Right renal pelvis (tissue), 4 donors: ENCODE measurements at places on chromosomes 11 and 22.

GRCh38 chr22:46425016-46425415 lies 89.5 kb downstream of the TRMU start:
- no peak for DNase-seq

GRCh38 chr11:15937601-15938120 lies 418.7 kb downstream of the SOX6 start:
- DNase-seq = no peak

GRCh38 chr22:27298332-27298731 lies 503.2 kb downstream of the MN1 start:
- DNase-seq = no peak

DNA sequence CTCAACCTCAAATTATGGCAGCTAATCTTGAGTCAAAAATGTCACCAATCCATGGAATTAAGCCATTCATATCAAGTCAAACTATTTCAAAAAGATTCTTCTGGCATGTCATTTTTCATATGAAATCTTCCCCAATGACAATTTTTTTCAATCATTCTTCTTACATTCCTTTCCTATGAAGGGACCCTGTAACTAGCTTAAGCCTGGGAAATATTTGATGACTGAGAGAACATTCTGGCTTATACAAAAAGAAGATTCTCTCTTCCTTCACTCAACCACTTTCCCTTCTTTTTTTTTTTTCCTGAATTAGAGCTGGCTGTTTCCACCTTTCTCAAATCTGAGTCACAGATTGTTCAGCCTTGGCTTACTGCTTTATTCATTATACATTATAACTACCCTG lies 903.7 kb downstream of the FAM181B start:
- DNase-seq = no peak

GRCh38 chr22:46196278-46196677 lies 46.0 kb downstream of the PPARA start:
- no peak for DNase-seq

- no peak for DNase-seq
Measured at GRCh38 chr11:12051287-12051662, 42.8 kb upstream of the DKK3 start.

- DNase-seq = no peak
Measured at GRCh38 chr11:119750056-119750455, 21.1 kb upstream of the NECTIN1 start.

- DNase-seq = no peak
Measured at GRCh38 chr11:64803846-64804345, 882 bp upstream of the MAP4K2 start.

GRCh38 chr11:59901306-59901705 lies 22.7 kb downstream of the OOSP3 start:
- no peak for DNase-seq

DNA sequence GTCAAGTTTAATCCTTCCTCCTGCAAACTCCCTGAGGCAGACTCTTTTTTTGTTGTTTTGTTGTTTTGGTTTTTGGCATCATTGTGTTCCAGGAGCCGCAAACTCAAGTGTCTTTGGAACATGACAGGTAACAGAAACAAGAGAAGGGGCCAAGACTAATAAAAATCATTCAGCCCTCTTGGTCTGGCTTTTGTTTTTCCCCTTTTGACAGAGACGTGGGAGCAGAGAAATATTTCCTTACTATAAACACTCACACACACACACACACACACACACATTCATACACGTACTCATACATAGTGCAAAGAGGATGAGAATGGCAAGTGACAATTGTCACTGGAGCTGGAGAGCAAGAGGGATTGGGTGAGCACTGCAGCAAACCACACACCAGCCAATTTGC lies 10.4 kb upstream of the ASPHD2 start:
- no peak for DNase-seq

GRCh38 chr11:93543292-93543977 lies at the start of gene SMCO4:
TSS of gene SMCO4 (minus strand) at chr11:93543391. CDS start at chr11:93479189, 64,202 bp downstream.
- DNase-seq = peak; percentile 73

- DNase-seq = no peak
Measured at GRCh38 chr11:34270711-34271110, 87.1 kb downstream of the ABTB2 start.

DNA sequence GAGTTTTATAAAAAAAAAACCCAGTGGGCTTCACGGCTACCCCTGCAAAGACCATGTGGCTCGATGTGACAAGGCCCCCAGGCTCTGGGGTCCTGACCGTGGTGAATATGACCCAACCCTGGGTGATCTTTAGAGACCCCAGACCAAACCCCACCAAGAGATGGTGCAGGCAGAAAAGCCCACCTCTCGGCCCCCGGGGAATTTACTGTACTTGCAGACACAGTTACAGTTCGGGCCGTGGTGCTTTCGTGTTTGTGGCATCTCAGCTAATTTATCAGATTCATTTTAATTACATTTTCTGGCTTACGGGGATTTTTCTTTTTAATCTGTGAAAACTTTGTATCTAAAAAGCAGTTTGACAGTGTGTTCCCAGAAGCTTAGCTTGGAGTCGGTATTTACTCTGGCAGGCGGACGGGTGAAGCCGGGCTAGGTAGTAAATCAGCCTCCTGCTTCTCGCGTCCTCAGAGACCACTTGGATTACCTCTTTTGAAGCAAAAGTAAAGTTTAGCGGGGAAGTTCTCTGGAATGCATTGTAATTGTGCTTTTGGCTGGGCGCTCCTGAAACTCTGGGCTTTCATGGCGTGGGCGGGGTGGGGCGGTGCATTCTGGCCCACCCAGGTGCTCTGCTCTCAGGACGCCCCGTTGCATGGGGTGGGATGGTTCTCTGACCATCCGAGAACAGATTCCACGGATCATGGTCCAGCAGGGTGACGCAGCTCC lies 25.3 kb downstream of the ANO1 start:
- DNase-seq = no peak

GRCh38 chr22:47654922-47655491 lies 892.6 kb downstream of the TBC1D22A start:
- no peak for DNase-seq

DNA sequence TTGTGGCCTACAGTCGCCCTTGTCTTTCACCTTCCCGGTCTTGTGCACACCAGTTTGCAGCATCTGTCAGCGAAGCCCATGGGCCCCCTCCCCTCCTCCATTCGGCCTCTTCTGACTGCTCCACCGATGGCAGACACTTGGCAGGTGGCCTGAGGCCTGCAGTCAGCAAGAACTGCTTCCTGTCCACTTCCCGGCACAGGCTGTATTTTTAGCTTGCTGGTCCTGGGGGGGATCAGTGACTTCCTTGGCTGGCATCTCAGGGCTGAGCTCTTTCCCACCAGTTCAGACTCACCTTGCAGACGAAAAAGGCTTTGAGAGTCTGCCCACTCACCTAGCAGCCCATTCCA lies 106.4 kb downstream of the SYN3 start:
- DNase-seq = no peak

- DNase-seq = no peak
Measured at GRCh38 chr11:35247428-35247827, 108.5 kb downstream of the CD44 start.

- DNase-seq = no peak
Measured at GRCh38 chr11:47558695-47559094, 5.8 kb upstream of the CELF1 start.

DNA sequence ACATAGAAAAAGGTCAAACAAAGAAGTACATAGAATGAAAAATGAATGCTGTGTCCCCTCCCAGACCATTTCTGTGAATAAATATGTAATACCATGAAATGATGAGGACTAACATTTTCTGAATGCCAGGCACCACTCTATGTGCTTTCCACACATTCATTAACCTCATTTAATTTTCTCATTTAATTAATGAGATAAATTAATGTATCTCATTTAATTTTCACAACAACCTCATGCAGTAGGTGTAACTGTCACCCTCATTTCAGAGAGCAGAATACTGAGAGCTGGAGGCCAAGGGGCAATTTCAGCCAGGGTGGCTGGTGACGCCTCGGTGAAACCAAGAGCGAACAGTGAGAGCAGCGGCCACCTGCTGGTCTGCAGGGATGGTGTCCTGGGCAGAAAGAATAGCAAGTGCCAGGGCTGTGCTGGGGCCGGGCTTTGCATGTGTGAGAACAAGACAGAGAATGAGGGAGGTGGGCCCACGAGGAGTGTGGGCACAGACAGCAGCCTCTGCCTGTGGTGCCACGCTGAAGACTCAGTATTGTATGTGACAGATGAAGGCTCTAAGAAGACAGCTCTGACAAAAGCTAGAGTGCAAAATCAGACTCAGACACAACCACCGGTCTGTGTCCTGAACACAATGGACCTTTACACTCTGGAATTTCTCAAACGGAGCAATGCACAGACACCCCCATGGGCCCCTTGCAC lies 1.8 kb upstream of the SERPIND1 start:
- DNase-seq = no peak

- DNase-seq = no peak
Measured at GRCh38 chr11:75782540-75783263, 14.1 kb downstream of the DGAT2 start.

- no peak for DNase-seq
Measured at GRCh38 chr11:69064394-69064957, 15.7 kb downstream of the TPCN2 start.

DNA sequence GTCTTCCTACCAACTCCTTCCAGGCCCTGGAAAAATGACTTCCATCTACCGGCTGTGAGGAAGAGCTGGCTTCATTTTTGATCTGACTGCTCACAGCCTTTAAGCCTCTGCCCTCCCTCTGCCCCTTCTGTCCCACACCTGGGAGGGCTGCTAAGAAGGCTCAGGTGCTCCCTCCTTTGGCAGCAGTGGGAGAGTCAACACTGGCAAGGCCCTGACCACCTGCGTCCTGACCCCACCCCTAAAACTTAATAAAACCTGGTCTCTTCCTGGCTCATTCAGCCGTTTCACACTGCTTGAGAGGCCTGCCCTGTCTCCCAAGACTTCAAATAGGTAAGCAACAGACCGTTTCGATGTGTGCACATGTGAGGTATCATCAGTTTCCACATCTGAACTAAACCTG lies 52.1 kb upstream of the NFRKB start:
- no peak for DNase-seq

DNA sequence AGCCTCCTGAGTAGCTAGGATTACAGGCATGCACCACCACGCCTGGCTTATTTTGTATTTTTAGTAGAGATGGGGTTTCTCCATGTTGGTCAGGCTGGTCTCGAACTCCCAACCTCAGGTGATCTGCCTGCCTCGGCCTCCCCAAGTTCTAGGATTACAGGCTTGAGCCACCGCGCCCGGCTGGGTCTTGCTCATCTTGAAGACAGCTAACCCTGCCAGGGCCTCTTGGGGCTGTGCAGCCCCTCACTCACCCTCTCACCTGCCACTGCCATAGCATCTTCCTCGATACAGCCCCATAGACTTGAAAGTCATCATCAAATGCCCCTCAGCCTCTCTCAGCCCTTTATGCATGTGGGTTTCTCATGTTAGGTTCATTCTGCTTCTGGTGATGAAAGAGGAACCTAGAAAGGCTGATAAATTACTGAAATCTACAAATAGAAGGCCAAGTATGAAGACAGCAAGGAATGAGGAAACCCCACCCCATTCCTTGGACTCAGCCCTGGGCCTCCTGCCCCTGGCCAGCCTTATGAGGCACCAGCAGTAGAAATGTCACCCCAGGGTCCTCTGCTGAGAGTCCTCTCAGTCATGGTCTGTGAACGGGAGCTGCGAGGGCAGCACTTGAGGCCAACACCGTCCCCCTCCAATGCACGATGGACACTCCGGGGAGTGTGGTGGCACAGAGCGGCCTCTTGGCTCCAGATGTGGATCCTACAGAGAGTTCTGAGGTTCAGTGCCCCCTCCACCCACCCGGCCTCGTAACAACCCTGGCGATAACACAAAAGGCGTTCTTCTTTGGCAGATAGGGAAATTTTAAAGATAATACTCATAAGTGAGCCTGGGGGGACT lies 24.8 kb downstream of the SCGB1A1 start:
- DNase-seq = no peak

DNA sequence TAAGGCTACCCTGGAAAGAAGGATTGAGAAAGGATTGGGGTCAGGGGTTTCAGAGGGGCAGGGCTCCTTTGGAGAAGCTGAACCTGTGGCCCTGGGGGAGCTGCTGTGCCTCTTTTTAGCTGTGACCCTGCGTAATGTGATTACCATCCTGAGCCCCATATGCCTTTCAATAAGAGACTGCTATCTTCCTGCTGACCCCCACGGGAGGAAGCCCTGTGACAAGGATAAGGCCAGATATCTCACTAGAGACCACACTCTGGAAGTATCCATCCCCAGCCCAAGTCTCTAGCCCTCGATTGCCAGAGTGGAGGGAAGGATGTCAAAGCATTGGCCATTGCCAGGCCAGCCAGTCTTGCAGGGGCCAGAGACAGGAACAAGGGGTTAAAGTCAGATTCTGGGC lies 4.8 kb upstream of the SLC39A13 start:
- no peak for DNase-seq

GRCh38 chr11:24896118-24896835 lies 399.4 kb downstream of the LUZP2 start:
- no peak for DNase-seq
